ENCODE measurements at places on chromosomes 11 and 22.

GRCh38 chr11:73295241-73295995 lies 12.7 kb upstream of the ARHGEF17 start:
- no peaks in the 10 kb centered on the region for H3K36me3 ChIP-seq
- no peak overlapping the region for H3K27ac ChIP-seq
- H3K4me1 ChIP-seq = no peaks in the 10 kb centered on the region

- H3K27me3 ChIP-seq = peaks cover 13% of the 10 kb centered on the region
- no peak overlapping the region for H3K27ac ChIP-seq
- peaks cover 12% of the 10 kb centered on the region for H3K4me1 ChIP-seq
- no peak overlapping the region for H3K4me3 ChIP-seq
- no peak for DNase-seq
Observed at GRCh38 chr11:17508306-17508705, 31.7 kb upstream of the ABCC8 start.

- DNase-seq = no peak
- H3K27ac ChIP-seq = no peak overlapping the region
- H3K4me3 ChIP-seq = no peak overlapping the region
Observed at GRCh38 chr22:32745996-32746322, 55.5 kb upstream of the TIMP3 start.

DNA sequence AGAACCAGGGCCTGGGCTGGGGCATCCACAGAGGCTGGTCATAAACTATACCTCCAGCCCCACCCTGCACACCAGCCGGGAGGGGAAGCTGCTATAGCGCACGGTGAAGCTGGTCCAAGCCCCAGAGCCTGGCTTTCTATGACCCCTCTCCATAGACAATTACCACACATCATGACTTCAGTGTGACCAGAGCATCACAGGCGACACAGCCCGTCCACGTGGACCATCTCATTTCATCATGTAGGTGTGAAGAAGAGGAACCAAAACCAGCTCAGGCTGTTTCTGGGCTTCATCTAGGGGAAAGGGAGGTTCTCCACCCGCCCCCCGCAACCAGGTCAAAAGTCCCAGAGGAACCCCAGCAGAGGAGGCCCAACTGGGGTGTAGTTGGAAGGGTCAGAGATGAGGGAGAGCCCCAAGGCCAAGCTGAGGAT lies 3.0 kb downstream of the CXCR5 start:
- no peak overlapping the region for H3K27ac ChIP-seq
- H3K4me3 ChIP-seq = no peak overlapping the region
- no peaks in the 10 kb centered on the region for H3K27me3 ChIP-seq
- no peaks in the 10 kb centered on the region for H3K36me3 ChIP-seq
- H3K4me1 ChIP-seq = peaks cover 38% of the 10 kb centered on the region

DNA sequence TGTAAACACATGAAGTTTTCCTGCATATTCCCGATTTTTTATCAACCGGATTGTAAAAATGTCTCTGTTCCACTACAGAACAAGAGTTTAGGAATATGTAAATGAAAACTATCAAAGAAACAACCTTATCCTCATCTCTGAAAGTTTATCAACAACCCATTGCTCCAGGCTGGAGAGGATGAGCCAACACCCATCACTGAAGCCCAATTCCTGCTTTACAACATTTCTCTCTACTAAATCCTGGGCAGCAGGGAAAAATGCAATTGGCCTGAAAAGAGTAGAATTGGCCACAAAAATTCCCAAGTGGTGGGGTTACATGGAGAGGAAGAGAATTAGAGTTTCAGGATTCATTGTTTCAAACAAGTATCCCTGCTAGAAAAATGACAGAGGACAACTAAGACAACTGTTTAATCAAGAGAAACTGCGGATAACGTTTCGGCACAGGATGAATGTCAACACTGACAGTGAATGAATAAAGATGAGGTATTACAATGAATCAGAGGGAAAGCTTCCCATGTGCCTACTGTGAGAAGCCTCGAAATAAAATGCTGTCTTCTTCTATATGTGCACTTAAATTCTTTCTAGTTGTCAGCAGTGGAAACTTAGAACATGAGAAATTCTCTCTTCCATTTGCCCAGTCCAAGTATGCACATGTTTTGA lies 317.3 kb upstream of the ANO3 start:
- DNase-seq = no peak
- H3K36me3 ChIP-seq = no peaks in the 10 kb centered on the region
- H3K4me1 ChIP-seq = no peaks in the 10 kb centered on the region
- no peak overlapping the region for H3K4me3 ChIP-seq
- H3K27me3 ChIP-seq = no peaks in the 10 kb centered on the region

GRCh38 chr11:39960206-39960605 lies 1499.2 kb downstream of the LRRC4C start:
- no peaks in the 10 kb centered on the region for H3K36me3 ChIP-seq
- no peaks in the 10 kb centered on the region for H3K4me1 ChIP-seq
- no peak overlapping the region for H3K4me3 ChIP-seq
- H3K27ac ChIP-seq = no peak overlapping the region
- no peaks in the 10 kb centered on the region for H3K27me3 ChIP-seq
- DNase-seq = no peak

DNA sequence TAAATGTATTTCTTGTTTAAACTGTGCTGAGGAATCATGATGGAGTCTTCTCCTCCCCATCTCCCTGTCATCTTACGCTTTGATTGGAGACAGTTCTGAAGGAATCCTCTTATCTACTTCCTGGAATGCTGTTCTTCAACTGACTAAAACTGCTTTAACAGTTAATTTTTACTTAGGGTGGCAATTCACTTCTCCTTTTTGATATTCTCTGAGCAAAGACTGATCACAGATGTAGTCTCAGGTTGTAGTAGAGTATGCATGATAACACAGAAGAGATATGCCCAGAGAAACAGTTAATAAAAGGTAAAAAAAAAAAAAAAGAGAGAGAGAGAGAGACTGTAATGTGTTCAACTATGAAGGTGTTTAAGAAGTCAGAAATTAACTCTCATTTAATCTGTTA lies 1.4 kb upstream of the CASP5 start:
- no peak overlapping the region for H3K4me3 ChIP-seq
- DNase-seq = no peak
- peaks cover 28% of the 10 kb centered on the region for H3K36me3 ChIP-seq
- peaks cover 4% of the 10 kb centered on the region for H3K4me1 ChIP-seq
- H3K27ac ChIP-seq = no peak overlapping the region

- no peaks in the 10 kb centered on the region for H3K4me1 ChIP-seq
- DNase-seq = no peak
- no peaks in the 10 kb centered on the region for H3K36me3 ChIP-seq
- no peak overlapping the region for H3K4me3 ChIP-seq
- H3K27me3 ChIP-seq = no peaks in the 10 kb centered on the region
- no peak overlapping the region for H3K27ac ChIP-seq
Observed at GRCh38 chr11:44962464-44962863, 11.8 kb upstream of the TP53I11 start.

Measured in DND-41 (cell line).